ENCODE measurements at places on chromosomes 4 and X.

DNA sequence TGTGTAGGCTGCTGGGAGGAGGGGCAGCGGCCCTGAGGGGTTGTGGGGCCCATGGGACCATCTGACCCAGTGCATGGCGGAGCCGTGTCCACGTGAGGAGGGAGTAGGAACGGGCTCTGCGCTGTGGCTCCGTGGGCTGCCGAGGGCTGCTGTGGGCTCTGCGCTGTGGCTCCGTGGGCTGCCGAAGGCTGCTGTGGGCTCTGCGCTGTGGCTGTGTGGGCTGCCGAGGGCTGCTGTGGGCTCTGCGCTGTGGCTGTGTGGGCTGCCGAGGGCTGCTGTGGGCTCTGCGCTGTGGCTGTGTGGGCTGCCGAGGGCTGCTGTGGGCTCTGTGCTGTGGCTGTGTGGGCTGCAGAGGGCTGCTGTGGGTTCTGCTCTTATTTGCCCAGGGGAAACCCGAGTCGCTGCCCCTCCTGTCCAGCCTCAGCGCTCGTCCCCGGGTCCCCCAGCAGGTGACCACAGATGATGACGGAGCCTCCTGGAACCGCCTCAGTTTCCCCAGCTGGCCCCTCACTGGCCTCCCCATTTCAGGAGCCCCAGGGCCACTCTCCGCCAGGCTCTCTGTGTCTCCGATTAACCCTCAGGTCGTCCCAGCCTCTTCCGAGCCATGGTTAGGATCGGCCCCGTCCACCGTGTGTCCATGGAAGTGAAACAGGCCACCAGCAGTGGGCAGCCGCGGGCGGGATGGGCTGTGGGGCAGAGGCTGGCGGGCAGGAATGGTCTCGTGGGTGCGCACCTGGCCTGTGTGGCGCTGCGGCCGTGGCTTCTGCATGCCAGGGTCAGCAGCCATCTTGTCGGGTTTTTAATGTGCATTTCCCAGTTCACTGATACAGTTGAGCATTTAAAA, 20.0 kb downstream of the PCGF3 start:
- no peak for DNase-seq

DNA sequence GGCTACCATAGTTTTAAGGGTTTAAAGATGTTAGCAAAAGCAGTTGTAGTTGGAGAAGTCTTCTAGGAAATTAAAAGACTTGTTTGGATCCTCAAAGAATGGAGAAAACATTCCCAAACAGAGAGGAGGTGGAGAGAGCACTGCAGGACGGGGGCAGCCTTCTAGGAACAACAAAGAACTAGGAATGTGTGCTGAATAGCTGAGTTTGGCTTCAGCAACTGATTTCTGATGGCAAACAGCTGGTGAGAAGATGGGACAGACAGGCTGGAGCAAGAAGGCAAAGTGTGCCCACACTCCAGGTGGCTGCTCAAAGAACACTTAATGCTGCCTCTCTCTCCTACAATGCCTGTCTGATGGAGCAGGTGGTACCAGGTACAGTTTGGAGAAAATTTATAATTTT, 1331.1 kb downstream of the ADGRL3 start:
- no peak for DNase-seq

GRCh38 chrX:45011131-45011530, 138.1 kb downstream of the KDM6A start:
- no peak for DNase-seq

DNA sequence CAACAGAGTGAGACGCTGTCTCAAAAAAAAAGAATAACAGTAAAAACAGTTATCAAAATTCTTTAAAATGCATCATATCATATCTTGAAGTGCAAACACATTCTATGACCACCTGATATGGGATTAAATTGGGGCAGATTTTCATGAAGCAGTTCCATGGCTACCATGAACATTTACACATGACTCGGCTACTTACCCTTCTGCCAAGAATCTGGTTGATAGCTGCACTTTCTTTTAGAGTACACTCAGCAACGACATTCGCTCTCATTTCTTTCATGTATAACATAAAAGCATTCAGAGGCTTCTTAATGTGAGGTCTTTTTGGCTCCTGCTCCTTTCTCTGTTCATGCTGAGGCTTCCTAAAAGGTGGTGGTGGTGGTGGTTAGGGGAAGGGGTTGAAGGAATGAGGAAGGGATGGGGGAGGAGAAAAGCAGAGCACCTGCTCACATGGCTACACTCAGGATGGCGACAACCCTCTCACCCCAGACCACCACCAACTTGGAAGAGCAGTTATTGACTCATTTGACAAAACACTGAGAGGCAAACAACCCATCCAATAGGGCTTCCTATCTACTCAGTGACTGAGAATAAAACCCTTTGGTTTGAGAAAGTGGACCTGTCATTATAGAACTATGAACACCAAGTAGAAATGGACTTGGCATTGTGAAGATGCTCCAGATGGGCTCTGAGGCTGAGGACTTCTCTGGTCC, 88.5 kb downstream of the HADH start:
- no peak for DNase-seq

DNA sequence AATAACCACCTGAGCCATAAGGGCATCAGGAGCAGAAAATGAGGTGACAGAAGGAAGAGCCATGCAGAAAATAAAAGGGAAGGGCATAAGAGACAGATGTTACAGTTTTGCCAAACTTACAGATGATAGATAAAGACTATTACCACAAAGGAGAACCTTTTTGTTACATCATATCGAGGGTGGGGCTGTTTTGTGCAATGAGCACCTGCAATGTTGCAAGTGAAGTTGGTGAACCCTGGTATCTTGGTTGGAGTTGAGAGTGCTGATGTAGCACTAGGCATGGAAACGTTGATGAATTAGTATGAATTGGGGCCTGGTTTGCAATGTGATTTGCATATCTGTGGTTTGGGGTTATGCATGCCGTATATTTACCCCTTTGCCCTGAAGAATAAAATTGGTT, 119.8 kb upstream of the TEX13D start:
- no peak for DNase-seq

DNA sequence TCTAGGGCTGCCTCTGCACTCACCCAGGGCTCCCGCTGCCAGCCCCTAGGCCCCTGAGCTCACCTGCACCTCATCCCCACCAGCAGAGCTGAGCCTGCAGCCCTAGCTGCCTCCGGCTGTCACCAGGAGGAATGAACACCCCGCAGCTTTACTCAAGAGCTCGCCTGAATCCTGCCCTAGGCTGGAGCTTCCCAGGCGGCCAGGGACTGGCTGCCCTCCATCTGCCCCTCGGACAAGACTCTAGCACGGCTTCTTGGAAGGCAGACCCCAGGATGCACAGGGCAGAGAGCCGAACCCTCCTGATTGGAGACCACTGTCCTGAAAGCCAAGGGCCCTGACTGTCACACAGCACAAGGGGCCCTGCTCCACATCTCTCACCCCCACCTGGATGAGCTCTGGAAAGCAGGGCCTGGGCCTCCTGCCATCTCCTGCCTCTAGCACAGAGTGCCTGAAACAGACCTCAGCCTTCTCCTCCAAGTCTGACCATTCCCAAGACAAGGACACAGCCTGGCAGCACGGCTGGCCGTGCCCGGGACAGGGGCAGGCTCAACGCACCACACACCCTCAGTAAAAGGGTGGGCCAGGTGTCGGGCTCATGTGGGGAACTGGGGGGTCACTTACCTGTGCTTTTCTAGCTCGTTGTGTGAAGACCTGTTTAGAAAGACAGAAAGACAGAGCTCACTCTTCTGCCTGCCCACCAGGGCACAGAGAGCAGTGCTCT, 4.4 kb downstream of the MXD4 start:
- DNase-seq, result no peak

GRCh38 chrX:131894995-131895394, 128.1 kb upstream of the STK26 start:
- DNase-seq, result no peak

GRCh38 chr4:95255396-95256107, 293.2 kb downstream of the UNC5C start:
- no peak for DNase-seq

DNA sequence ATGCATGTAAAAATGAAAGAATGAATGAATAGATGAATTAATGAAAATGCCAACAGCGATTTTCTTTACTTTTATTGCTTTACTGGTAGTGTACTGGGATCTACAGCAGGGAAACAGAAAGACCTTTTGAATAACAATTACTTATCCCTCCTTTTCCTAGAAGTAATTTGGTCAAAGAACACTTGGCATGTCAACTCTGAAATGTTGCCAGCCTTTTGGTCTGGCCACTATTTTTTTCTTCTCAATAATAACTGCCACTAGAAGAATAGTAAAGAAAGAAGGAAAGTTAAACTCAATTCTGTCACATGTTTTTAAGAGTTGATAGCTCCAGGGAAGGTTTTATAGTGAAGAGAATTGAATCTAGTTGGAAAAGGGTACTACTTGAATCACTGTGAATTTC, 52.9 kb downstream of the EPHA5 start:
- DNase-seq, result no peak

- no peak for DNase-seq
Measured at GRCh38 chrX:44080083-44080482, 106.9 kb upstream of the NDP start.

DNA sequence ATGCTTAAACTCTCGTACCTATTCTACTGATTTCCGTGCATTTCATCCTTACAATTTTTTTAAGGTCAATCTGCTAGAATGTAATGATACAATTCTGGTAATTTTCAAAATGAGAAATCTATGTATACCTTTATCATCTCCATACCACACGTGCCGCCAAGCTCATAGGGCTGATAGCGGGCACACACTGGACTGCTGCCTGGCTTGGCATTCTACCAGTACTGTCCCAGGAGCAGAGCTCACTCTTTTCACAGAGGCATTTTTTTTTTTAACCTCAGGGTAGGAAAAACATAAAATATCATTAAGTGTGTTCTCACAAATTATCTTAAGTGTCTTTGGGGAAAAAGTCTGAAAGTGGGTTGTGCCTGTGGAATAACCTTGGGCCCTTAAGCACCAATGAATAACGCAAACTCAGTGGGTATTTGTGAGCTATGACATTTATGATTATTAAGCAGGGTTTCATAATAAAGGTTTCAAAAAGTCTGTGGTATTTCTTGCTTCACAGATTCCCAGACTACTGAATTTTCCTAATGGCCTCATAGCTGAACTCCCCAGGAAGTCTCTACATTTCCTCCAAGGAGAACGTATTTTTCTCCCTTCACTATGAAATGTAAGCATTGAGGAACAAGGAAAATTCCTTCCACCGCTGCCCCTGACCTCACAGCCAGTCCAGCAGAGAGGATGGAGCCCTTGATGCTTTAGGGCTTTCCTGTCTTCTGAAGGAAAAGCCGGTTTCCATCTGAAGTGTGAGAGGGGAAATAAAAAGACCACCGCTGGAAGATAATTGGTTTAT, 125.2 kb downstream of the ELOVL6 start:
- no peak for DNase-seq

DNA sequence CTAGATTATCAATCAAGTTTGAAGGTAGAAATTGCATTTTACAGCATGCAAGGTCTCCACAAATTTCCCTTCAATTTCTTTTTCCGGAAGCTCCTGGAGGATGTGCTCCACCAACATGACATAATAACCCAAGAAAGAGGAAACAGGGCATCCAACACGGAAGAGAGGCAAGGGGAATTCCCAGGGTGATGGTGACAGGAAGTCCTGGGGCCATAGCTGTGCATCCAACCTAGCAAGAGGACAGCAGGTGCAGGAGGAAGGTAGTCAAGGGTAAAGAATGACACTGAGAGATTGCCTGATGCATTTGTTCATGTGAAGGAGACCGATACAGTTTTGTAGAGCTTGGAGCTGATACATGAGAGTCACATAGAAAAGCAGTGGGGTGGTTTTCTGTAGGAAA, 115.7 kb upstream of the LSM6 start:
- DNase-seq, result no peak

- DNase-seq, result no peak
Measured at GRCh38 chr4:172348426-172348825, 535.2 kb downstream of the GALNTL6 start.
